H9 (cell line): ENCODE measurements at places on chromosomes 11 and 22. TPM values are rescaled to one million over a fixed set of nuclear protein-coding genes. Genes with fewer than 3 reads are reported as not detected.
A peak's percentile ranks its signal among the peaks of the same experiment; 100 is the strongest.

Gene PRODH
- 51.2 and 54.3 TPM in 2 replicates for total RNA-seq

Gene OTOG
- total RNA-seq: 0.35 and 0.86 TPM in 2 replicates

Gene GRAMD1B
- total RNA-seq: 24.7 and 25.9 TPM in 2 replicates

Gene PGR
- 0.02 and 0.07 TPM in 2 replicates for total RNA-seq

Gene SLC16A8
- 0.75 and 1.1 TPM in 2 replicates for total RNA-seq

- no peaks in the 10 kb centered on the region for H3K36me3 ChIP-seq
- no peak overlapping the region for H3K4me3 ChIP-seq
- no peaks in the 10 kb centered on the region for H3K27me3 ChIP-seq
- H3K4me1 ChIP-seq: peaks cover 13% of the 10 kb centered on the region; the same call in 1 of the 2 replicates
These were observed 202.5 kb downstream of the TRIM29 start for GRCh38 chr11:119935349-119935925.

DNA sequence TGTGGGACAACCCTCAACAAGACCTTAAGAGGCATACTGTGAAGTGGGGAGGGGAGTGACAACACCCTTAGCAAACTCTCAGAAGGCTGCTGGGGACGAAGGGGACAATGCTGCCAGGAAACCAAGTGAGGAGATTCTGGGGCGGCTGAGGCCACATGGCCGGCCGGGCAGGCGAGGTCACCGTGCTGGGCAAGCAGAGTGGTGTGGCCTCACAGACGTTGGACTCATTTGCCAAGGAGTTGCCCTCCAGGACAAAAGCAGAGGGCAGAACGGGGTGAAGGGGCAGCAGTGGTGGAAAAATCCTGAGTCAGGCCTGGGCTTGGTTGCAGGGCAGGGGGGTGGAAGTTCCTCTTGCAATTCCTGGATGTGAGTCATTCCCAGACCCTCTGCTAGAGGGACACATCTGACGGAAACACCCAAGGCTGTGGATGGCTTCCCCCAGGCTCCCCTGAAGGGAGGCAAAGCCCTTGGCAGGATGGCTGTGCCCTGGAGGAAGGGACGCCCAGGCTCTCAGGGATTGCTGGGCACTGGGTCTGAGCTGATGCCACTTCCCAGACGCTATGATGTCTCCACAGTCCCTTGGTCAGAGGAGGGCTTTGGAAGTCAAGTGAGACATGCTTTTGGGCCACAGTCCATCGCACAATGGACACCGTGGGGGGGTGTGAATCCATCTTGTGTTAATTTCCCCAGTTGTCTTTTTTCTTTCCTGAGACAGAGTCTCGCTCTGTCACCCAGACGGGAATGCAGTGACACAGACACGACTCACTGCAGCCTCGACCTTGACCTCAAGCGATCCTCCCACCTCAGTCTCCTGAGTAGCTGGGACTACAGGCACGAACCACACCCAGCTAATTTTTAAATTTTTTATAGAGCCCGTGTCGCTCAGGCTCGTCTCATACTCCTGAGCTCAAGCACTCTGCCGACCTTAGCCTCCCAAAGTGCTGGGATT lies 16.2 kb upstream of the SHANK3 start:
- no peaks in the 10 kb centered on the region for H3K4me1 ChIP-seq
- DNase-seq: no peak
- H3K27me3 ChIP-seq: peaks cover 3% of the 10 kb centered on the region; the same call in 1 of the 2 replicates
- no peak overlapping the region for H3K27ac ChIP-seq

- H3K4me3 ChIP-seq: no peak overlapping the region
- no peaks in the 10 kb centered on the region for H3K27me3 ChIP-seq
- H3K27ac ChIP-seq: peak overlapping the region; percentile 66
- peaks cover 10% of the 10 kb centered on the region; the same call in 1 of the 2 replicates for H3K4me1 ChIP-seq
- DNase-seq: no peak
- no peaks in the 10 kb centered on the region for H3K36me3 ChIP-seq
These were observed 518.7 kb downstream of the NTM start for GRCh38 chr11:131889146-131889577.

DNA sequence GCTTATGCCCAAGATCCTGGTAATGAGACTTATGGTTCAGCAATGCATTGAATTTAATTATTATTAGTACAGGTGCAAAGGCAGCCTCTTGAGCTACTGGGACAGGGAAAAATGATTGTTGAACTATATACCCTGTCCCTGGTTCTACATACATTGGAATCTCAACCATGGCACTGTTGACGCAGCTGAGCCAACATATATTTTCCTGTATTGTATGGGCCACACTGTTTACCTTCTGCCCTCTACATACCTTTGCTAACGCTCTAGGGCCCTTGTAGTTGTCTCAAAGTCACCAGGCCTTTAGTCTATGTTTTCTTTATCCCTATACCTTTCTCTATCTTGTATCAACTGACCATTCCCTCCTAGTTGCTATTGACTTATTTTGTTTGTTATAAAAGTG lies 22.6 kb downstream of the KREMEN1 start:
- no peak overlapping the region for H3K4me3 ChIP-seq
- peaks cover 4% of the 10 kb centered on the region; the same call in 1 of the 2 replicates for H3K36me3 ChIP-seq
- H3K27me3 ChIP-seq: no peaks in the 10 kb centered on the region
- H3K27ac ChIP-seq: no peak overlapping the region
- no peak for DNase-seq

DNA sequence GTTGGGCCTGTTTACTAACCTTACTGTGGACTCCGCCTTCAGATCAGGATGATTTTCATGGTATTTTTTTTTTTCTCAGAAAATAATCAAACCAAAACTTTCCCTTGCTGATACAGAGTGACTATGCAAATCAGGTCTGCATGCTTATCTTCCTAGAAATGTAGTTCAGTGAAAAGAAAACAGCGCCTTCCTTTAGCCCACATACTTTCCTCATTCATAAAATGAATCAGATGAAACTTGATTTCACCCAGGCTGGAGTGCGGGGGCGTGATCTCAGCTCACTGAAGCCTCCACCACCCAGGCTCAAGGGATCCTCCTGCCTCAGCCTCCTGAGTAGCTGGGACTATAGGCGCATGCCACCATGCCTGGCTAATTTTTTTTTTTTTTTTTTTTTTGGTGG lies 26.0 kb downstream of the ZNRF3 start:
- no peak overlapping the region for H3K27ac ChIP-seq
- H3K4me1 ChIP-seq: 0 out of 2 replicates have a peak, but pooled peaks cover 6% of the 10 kb centered on the region
- no peaks in the 10 kb centered on the region for H3K27me3 ChIP-seq
- H3K4me3 ChIP-seq: no peak overlapping the region
- no peaks in the 10 kb centered on the region; the same call in 2 of the 3 replicates for H3K36me3 ChIP-seq

DNA sequence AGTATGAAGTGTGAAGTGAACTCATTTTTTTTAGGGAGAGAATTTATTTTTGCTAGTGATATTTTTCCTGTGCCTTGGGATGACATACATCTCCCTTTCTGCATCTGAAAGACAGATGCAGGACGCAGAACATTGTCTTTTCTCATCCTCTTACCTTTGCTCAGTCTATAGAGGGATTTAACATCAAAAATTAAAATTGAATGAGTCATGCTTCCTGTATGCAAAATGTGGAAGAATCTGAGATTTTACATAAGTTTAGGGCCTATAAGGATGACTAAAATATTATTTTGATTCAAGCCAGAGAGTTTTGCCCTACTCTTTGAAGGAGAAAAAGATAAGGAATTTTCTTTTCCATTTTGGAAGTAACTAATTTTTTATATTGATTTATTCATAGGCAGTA lies 27.3 kb downstream of the XRCC6 start:
- no peak for DNase-seq
- H3K4me1 ChIP-seq: no peaks in the 10 kb centered on the region
- H3K36me3 ChIP-seq: peaks cover 68% of the 10 kb centered on the region
- no peak overlapping the region for H3K4me3 ChIP-seq
- H3K27ac ChIP-seq: no peak overlapping the region

DNA sequence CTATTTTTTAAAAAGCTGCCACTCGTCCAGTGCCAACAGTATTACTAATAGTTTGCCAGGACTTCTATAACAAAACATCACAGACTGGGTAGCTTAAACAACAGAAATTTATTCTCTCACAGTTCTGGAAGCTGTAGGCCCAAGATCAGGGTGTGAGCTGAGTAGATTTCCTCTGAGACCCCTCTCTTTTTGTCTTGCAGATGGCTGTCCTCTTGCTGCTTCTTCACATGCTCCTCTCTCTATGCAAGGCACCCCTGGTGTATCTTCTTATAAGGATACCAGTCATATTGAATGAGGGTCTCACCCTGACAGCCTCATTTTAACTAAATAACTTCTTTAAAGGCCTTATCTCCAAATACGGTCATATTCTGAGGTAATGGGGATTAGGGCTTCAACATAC lies 390.9 kb downstream of the DLG2 start:
- no peaks in the 10 kb centered on the region for H3K36me3 ChIP-seq
- H3K4me3 ChIP-seq: no peak overlapping the region
- no peaks in the 10 kb centered on the region for H3K27me3 ChIP-seq
- peaks cover 3% of the 10 kb centered on the region; the same call in 1 of the 2 replicates for H3K4me1 ChIP-seq
- no peak overlapping the region for H3K27ac ChIP-seq

- DNase-seq: no peak
- H3K4me1 ChIP-seq: no peaks in the 10 kb centered on the region
- no peaks in the 10 kb centered on the region for H3K27me3 ChIP-seq
- no peaks in the 10 kb centered on the region for H3K36me3 ChIP-seq
These were observed 29.5 kb downstream of the UBASH3B start for GRCh38 chr11:122685041-122685440.

- DNase-seq: peak; percentile 85
- peaks cover 6% of the 10 kb centered on the region; the same call in 1 of the 2 replicates for H3K4me1 ChIP-seq
- peak within 1 kb of the TSS; percentile 95 for H3K4me3 ChIP-seq
- H3K27me3 ChIP-seq: peaks cover 2% of the 10 kb centered on the region; the same call in 1 of the 2 replicates
- no peak within 1 kb of the TSS for H3K27ac ChIP-seq
These were observed at the start of gene FGF19 for GRCh38 chr11:69703768-69704507. Gene FGF19 (minus strand): TSS chr11:69704022. CDS start chr11:69703876, 146 bp downstream.

DNA sequence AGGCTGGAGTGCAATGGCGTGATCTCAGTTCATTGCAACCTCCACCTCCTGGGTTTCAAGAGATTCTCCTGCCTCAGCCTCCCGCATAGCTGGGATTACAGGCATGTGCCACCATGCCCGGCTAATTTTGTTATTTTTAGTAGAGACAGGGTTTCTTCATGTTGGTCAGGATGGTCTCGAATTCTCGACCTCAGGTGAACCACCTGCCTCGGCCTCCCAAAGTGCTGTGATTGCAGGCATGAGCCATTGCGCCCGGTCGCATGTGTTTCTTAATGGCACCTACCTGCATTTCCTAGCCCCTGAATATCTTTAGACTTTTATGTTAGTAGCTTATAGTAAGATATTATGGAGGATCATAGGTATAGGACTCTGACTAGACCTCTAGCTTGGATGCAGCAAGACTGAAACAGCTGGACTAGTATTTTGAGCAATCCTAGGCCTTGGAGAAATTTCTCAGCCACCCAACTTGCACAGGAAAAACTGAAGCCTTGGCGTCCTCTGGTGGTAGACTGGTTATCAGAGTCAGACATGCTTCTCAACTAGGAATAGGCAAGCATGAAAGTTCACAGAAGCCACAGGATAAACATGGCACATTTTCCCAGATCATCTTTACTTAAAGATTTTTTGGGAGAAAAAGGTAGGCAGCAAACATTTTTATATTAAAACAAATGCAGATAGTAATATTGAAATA lies 22.7 kb upstream of the C1QTNF4 start:
- no peaks in the 10 kb centered on the region for H3K4me1 ChIP-seq
- peak; percentile 45 for DNase-seq
- peaks cover 8% of the 10 kb centered on the region; the same call in 2 of the 3 replicates for H3K36me3 ChIP-seq
- H3K27me3 ChIP-seq: no peaks in the 10 kb centered on the region
- no peak overlapping the region for H3K4me3 ChIP-seq

GRCh38 chr22:43945632-43946383 lies 9.4 kb upstream of the SAMM50 start:
- no peaks in the 10 kb centered on the region for H3K27me3 ChIP-seq
- no peaks in the 10 kb centered on the region for H3K4me1 ChIP-seq

- no peaks in the 10 kb centered on the region for H3K27me3 ChIP-seq
- H3K4me1 ChIP-seq: no peaks in the 10 kb centered on the region
- peaks cover 14% of the 10 kb centered on the region for H3K36me3 ChIP-seq
- H3K4me3 ChIP-seq: no peak overlapping the region
- H3K27ac ChIP-seq: no peak overlapping the region
These were observed 60.0 kb downstream of the BARX2 start for GRCh38 chr11:129435499-129436245.

GRCh38 chr11:108958368-108959104 lies 293.7 kb downstream of the DDX10 start:
- H3K27ac ChIP-seq: no peak overlapping the region
- H3K27me3 ChIP-seq: no peaks in the 10 kb centered on the region
- no peaks in the 10 kb centered on the region for H3K36me3 ChIP-seq
- H3K4me1 ChIP-seq: peaks cover 5% of the 10 kb centered on the region; the same call in 1 of the 2 replicates
- DNase-seq: no peak

DNA sequence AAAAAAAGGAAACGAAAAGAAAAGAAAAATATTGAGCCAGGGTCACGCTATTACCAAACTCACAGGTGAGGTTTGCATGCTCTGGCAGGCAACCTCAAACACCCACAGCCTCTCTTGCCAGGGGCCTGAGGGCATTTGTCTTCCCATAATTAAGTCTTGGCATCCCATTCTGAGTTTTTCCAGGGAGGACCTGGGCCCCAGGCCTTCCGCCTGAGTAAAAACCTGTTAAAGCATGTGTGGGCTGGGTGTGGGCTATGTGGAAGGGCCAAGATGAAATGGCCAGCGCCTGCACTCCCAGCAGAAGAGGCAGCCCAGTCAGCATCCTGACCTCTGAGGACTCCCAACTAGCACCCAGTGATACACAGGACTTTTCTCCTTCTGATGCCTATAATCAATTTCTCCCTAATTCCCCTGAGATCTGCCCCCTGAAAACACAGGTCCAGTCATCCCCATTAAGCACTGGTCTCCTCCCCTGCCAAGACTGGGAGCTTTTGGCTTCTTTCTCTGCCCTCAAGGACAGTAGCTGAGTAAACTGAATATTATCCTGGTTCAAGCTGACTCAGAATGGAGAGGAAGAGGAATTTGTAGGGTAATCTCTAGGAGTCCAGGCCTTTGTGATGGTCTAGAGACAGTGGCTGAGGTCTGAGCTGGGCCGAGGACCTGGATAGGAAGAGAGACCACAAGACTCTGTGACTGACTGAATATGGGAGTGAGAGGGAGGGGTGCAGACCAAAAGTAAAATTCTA lies 35.6 kb upstream of the ACER3 start:
- H3K4me1 ChIP-seq: 0 out of 2 replicates have a peak, but pooled peaks cover 3% of the 10 kb centered on the region
- no peak overlapping the region for H3K27ac ChIP-seq
- H3K27me3 ChIP-seq: no peaks in the 10 kb centered on the region
- H3K36me3 ChIP-seq: peaks cover 16% of the 10 kb centered on the region

GRCh38 chr22:35729309-35729698 lies 11.6 kb downstream of the APOL5 start:
- no peaks in the 10 kb centered on the region for H3K4me1 ChIP-seq
- H3K4me3 ChIP-seq: no peak overlapping the region
- H3K36me3 ChIP-seq: no peaks in the 10 kb centered on the region; the same call in 2 of the 3 replicates
- H3K27me3 ChIP-seq: no peaks in the 10 kb centered on the region
- H3K27ac ChIP-seq: no peak overlapping the region
